ENCODE measurements at places on chromosomes 5 and 9. TPM values are rescaled to one million over a fixed set of nuclear protein-coding genes. Genes with fewer than 3 reads are reported as not detected.

The SPTAN1 gene
- 365 TPM for total RNA-seq

The BSPRY gene
- total RNA-seq: not detected

The HRH2 gene
- not detected for total RNA-seq

The PGGT1B gene
- 17.6 TPM for total RNA-seq

The SYK gene
- total RNA-seq: under 0.01 TPM

The GCNT1 gene
- total RNA-seq: 30.0 TPM

The MYMK gene
- not detected for total RNA-seq

The ANKRD34B gene
- total RNA-seq: not detected

The INSL6 gene
- total RNA-seq: not detected

All from smooth muscle cell of bladder (primary cell).